ENCODE measurements at places on chromosomes 5 and 9. TPM values are rescaled to one million over a fixed set of nuclear protein-coding genes. Genes with fewer than 3 reads are reported as not detected.

Gene GLRA1
- not detected for total RNA-seq

Gene RNF208
- 0.85 TPM for total RNA-seq

Gene HTR1A
- total RNA-seq = not detected

Gene SPINK13
- not detected for total RNA-seq

Gene PDGFRB
- total RNA-seq = 543 TPM

Gene ARHGEF37
- 2.4 TPM for total RNA-seq

Gene NOXA1
- 0.49 TPM for total RNA-seq

Gene SYNPO
- 2.7 TPM for total RNA-seq

Data from hair follicle dermal papilla cell (primary cell).